ENCODE measurements at places on chromosomes 2 and 18.

- no peak for DNase-seq
These were observed 67.0 kb upstream of the RASGRP3 start for GRCh38 chr2:33409417-33409955.

DNA sequence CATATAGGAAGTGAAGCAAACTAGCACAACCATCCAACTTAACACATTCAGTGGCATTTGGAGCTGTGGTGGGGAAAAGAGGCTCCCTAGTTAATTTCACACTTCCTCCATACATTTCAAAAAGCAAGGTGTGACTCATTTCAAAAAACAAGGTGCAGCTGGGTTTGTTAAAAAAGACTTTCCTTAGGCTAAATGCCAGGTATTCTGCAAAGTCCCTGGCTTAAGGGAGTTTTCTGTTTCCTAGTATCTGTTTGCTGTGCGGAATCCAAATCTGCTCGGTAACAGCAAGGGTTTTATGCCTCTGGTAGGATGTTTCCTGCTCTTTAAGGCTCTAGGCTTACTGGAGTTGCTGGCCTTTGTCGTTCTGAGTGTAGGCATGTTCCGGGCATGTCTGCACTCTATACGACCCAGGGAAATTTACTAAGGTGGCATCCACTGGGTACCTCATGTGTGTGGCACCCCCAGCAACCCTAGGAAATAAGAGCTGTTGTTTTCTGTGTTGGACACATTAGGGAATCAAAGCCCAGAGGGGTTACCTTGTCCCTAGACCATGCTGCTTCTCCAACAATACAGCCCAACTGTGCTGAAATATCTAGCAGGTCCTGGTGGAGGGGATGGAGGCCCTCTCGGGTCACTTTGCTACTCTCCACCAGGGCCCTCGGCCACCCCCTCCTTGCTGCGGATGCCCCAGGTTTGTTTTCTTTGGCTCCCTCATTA is 634 bp upstream of the MSGN1 start:
- no peak for DNase-seq

GRCh38 chr2:131044075-131044756 is 49.0 kb downstream of the FAM168B start:
- no peak for DNase-seq

GRCh38 chr2:100747551-100747950 is 72.4 kb upstream of the NPAS2 start:
- no peak for DNase-seq

- no peak for DNase-seq
These were observed 84.6 kb downstream of the TMEM163 start for GRCh38 chr2:134634054-134634753.
